Astrocyte (in vitro differentiated cells and primary cell): ENCODE measurements at places on chromosomes 2 and 18.

- DNase-seq, result no peak
Measured at GRCh38 chr2:239750929-239751678, 274.0 kb downstream of the NDUFA10 start.

- no peak for DNase-seq
Measured at GRCh38 chr18:9287036-9287435, 47.5 kb upstream of the TWSG1 start.

DNA sequence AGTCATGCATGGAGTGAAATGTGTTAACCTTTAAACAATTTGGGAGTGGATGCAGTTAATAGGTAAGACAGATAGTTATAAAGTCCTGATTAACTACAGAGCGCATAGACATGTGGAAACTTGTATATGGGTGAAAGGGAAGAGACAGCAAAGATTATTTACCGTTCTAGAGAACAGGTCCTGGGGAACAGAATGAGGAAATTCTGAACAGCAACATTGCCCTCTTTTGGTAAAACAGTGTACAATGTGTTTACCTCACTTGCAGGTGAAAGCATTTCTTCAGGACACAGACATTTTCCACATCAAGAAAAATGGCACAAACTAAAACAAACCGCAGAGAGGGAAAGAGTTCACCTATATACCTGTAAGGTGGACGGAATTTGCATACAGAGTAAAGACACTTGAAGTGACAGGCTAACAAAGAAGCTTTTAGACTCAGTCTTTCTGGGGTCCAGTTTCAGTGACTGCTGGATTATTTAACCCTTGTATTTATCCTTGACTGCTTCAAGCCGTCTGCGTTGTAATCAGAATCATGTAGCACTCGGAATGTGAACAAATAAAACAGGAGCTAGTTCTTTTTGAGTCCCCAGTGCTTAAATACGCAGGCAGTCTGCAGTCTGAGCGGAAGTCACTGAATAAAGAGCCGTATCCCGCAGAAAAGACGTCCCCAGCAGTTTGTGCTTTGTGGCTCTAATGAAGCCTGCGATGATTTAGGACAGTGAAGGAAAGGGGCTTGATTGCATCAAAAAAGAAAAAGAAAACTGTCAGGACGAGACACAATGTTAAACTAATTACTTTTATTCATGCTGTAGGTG is 364.8 kb upstream of the GALNT5 start:
- DNase-seq, result peak; percentile 30

GRCh38 chr18:8208716-8209115 is 400.5 kb upstream of the RAB12 start:
- no peak for DNase-seq

GRCh38 chr2:86249579-86250391 is 50.5 kb downstream of the MRPL35 start:
- peak; percentile 84 for DNase-seq

- DNase-seq, result peak; percentile 88
Measured at GRCh38 chr18:45291621-45292615, 323.4 kb upstream of the SLC14A2 start.

DNA sequence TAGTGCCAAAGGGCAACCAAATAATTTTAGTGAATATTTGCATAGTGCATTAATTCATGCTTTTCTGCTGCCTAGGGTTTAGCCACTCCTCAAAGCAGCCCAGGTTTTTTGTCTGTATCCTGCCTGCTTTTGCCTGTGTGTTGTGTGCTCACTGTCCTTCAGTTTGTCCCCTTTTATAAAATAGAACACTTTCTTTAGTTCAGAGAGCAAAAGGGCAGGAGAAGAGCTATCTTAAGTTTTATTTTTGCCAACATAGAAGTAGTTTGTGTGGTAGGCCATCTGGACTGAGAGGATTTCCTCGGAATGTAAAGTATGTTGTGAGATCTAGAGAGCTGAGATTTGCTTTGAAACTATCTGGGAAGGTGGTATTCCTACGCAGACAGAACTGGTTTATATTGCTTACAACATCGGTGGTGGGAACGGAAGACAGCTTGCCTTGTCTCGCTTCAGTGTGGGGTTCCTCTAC is 64.9 kb downstream of the EML4 start:
- DNase-seq, result peak; percentile 69

DNA sequence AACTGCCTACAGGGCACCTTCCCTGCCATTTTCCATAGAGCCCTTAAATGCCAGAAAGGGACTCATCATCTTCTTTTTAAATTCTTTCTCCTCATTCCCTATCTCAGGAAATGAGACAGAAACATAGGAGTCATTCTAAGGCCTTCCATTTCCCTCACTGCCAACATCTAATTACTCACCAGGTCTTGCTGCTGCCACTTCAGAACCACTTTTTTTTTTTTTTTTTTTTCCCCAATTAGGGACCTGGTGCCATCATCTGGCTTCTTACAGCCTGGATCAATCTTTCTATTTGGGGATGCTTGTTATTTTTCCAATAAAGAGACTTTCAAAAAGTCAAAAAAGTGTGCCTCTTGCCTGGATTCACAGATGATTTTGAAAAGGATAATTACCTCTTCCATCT is 373.4 kb downstream of the LPIN1 start:
- peak; percentile 45 for DNase-seq

GRCh38 chr2:105814291-105814940 is 69.7 kb downstream of the NCK2 start:
- DNase-seq, result peak; percentile 31

- peak; percentile 66 for DNase-seq
Measured at GRCh38 chr2:216714376-216714775, 19.0 kb upstream of the IGFBP5 start.

- peak; percentile 43 for DNase-seq
Measured at GRCh38 chr2:20050646-20051531, 539 bp downstream of the LAPTM4A start.

DNA sequence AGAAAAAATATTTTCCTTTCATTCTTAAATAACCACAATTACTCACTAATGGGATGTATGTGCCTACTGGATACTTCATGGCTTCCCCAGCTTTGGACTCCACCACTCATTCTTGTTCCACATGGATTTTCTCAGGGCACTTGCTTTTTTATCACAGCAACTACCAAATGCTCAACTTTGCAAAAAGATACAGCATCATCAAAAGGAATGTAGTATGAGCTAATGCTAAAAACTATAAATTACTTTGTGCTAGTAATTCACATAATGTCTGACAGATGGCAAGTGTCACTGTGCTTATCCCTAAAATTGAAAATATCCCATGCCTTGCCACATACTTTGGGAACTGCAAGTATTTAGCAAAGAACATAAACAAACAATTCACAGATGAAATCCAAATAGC is 130.4 kb upstream of the ZFP36L2 start:
- DNase-seq, result peak; percentile 71

DNA sequence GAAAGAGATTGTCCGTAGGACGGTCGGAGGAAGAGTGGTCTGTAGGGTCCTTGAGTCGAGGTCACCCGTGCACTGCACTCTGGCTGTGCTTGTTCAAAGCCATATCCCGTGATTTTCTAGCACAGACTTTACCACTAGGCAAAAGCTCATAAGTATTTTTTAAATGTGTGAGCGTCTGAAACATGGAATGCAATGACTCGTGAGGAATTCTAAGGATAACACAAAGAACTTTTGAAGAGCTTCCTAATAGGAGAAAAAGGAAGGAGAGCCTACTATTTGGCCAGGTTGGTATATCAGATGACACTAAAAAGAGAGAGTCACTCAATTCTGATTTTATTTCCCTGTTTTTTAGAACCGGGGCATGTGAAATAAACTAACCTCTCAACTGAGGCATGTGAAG is 68.3 kb downstream of the CD28 start:
- no peak for DNase-seq

DNA sequence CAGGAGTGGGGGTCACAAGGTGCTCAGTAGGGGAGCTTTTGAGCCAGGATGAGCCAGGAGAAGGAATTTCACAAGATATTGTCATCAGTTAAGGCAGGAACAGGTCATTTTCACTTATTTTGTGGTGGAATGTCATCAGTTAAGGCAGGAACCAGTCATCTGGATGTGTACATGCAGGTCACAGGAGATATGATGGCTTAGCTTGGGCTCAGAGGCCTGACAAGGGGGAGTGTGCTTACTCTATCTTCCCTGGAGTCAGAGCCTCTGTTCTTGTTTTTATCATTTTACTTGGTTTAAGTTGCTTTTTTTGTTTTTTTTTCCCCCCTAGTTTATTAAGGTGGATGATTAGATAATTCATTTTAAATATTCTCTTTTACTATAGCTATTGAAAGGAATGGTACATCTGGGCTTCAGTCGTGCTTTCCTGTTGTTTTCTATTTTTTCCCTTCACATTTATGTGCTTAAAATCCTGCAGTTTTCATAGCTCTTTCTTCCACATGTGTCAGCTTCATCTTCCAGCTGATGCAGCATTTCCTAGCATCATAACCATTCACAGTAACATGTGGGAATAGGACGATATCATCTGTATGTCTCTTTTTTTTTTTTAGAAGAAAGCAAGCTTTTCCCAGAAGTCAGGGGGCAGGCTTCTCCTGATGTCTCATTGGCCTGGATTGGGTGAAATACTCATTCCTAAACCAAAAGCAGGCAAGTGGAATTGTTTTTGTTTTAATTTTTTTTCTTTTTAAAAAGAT is 15.4 kb downstream of the ZNF396 start:
- no peak for DNase-seq

- no peak for DNase-seq
Measured at GRCh38 chr18:6778459-6779247, 49.1 kb downstream of the ARHGAP28 start.

- DNase-seq, result no peak
Measured at GRCh38 chr2:96882230-96882629, 12.3 kb upstream of the SEMA4C start.

DNA sequence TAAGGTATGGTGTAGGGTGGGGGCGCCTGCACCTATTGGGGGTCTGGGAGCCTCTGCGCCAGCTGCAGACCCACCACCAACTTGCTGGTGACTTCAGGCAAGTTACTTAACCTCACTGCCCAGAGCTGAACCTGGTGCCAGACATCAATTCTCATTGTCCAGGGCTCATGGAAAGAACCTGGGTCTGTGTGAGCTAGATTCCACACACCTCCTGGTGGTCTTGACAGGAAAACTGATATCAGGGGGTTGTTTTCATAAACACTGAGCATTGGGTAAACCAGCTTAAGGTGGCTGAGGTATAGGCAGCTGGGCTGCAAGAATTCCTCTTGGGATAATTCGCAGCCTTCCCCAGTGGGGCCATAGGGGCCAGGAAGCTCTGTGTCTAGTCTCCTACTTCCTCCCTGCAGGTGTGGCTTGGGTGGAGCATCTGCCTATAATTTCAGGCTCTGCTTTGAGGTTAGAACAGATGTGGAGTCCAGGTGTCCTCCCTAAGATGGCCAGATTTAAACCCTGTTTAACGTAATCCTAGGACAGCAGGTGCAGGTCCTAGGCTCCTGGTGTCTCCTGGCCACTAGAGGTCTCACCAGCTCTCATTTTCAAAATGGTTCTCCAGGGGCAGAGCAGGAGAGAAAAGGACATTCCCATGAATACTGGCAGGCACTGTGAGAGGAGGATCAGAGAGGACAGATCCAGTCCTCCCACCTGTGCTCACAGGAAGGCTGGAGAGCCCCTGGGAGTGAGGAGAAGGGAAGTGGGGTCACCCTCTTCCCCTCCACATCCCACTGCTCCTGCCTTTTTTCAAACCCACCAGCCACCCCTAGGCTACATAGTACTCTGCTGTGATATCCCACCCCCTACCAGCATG is 100.4 kb upstream of the SMAD2 start:
- DNase-seq, result peak; percentile 23

DNA sequence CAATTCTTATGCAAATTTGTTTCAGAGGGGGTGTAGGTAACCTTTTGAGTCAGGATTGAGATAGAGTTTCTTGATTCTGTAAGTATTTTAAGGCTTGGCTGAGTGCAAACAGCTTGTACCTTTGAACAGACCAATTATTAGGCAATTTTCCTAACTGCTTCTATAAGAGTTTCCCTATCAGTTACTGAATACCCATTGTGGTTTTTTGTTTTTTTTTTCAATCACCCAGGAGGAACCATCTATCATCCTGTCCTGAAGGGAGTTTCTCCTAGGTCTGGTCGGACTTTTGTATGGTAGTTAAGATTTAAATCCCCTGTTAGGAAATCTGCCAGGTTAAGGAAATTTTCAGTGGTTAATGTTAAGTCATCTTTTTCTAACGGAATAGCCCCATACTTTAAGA is 319.4 kb upstream of the SLC39A10 start:
- peak; percentile 3 for DNase-seq

GRCh38 chr2:169189132-169189531 is 119.8 kb downstream of the DHRS9 start:
- peak; percentile 35 for DNase-seq

DNA sequence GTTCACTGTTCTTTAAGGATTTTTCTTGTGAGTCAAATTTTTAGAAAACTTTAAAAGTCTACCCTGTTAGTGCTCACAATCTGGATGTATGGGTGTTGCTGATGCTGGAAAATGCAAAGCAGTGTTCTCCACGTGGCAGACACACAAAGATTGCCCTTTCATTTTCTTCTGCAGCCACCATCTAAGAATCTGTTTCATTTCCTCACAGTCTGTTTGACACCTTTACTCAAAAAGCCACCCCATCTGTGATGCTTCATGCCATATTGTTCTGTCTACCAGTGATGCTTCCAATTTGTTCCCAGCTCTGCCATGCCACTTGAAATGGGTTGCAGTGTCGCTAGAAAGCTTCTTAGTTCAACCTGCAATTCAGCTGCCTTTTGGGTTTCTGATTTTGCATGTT is 464.2 kb upstream of the UBE2E3 start:
- DNase-seq, result no peak

- no peak for DNase-seq
Measured at GRCh38 chr2:37934591-37935513, 9.8 kb downstream of the RMDN2 start.

DNA sequence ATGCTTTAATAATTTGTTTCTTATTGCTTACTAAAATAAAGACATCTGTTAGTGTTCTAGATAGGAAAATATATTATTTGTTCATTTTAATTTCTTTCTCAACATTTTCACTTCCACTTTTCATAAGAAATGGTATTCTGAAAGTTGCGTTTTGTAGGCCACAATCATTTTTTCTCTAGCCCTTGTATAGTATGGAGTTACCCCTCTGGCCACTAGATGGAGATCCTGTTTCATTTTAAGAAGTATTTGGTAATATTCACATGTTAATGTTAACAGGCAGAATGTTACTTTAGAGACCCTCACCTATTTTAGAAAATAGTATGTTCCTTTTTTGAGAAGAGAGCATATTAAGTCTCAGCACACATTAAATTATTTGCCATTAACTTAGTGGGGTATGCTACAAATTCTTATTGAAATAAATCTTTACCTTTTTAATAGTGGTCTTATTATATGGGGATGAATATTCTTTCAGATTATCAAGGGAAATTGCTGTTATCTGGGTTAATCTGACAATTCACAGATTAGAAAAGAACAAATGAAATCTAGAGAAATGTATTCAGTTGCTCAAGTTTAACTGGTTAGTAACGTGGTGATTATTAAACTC is 73.9 kb upstream of the TTC27 start:
- DNase-seq, result peak; percentile 22

- DNase-seq, result no peak
Measured at GRCh38 chr2:190575263-190575662, 40.7 kb upstream of the NEMP2 start.

GRCh38 chr2:71298914-71299313 is 32.7 kb upstream of the ZNF638 start:
- DNase-seq, result no peak

DNA sequence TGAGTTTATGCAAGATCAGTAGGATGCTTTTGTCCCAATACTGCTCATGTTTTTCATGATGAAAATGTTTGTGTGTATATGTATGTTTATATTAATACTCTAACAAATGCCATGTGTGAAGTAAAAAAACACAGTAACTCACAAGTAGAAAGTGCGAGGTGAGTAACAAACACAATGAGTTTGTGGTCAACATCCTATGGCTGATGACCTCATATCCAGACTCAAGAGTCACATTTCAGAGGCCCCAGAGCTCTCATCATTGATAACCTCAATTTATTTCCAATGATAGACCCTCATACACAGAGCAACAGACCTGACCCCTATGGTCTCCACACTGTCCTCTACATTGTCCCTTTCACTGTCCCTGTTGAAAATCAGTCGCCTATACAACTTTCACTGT is 34.5 kb downstream of the ZNF519 start:
- no peak for DNase-seq
